ENCODE measurements at places on chromosomes 11 and 22.

DNA sequence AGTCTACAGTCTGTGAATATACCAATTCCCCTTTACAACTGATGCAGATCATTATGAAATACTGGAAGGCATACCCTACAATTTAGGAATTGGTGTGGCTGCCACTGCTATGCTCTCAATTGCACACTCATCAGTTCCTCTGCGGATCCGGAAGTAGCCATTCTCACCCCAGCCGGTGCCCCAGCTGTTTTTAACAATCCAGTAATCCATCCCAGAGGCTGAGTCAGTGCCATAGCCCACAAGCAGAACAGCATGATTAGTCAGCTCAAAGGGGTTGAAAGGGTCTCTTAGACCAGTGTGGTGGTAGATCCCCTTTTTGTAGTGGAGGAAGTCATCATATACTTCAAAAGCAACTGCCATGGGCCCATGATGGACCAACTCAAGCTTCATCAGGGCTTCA is 43.6 kb downstream of the CTSC start:
- DNase-seq, result no peak

DNA sequence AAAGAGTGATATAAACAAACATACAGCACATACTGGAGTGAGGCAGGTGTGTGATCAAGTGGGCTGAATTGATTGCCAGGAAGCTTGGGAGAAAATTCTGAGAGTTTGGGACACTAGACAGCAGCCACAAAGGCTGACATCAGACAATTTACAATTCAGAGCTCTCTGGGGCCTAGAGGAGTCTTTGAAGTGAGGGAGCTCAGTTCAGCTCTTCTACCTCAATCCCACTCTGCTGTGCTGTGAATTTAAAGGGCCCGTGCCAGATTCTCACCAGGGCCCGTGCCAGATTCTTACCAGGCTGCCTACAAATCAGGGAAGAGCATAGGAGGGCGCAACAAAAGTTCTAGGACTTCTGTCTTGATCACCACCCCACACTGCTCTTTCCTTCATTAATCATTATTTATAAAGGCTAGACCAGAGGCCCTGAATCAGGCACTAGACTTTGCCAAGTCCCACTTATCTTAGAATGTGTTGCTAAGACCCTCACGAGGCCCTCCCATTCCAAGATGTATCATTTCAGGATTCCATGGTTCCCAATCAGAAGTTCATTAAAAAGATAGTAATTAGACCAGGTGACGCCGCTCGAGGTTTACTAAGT is 112.4 kb downstream of the KIRREL3 start:
- no peak for DNase-seq

DNA sequence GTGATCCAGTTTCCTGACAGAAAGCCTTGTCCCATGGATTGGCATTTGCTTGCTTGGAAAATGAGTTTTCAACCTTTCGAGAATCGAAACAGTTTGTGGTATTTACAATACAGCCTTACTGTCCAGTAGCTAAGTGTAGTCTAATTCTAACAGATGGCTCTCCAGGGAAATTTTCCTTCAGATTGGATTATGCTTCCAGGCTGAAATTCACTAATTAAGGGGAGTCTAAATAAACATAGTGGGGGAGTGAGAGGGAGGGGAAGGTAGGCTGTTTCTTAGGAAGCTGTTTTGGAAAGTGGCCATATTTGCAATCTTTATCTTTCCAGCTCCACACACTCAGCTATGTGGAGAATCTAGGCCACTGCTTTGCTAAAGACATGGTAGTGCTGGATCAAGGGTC is 81.3 kb downstream of the SYT9 start:
- DNase-seq, result no peak

- DNase-seq, result no peak
Observed at GRCh38 chr11:92667486-92668152, 301.8 kb upstream of the MTNR1B start.

GRCh38 chr22:20829491-20830134 is 29.0 kb downstream of the PI4KA start:
- DNase-seq, result no peak

DNA sequence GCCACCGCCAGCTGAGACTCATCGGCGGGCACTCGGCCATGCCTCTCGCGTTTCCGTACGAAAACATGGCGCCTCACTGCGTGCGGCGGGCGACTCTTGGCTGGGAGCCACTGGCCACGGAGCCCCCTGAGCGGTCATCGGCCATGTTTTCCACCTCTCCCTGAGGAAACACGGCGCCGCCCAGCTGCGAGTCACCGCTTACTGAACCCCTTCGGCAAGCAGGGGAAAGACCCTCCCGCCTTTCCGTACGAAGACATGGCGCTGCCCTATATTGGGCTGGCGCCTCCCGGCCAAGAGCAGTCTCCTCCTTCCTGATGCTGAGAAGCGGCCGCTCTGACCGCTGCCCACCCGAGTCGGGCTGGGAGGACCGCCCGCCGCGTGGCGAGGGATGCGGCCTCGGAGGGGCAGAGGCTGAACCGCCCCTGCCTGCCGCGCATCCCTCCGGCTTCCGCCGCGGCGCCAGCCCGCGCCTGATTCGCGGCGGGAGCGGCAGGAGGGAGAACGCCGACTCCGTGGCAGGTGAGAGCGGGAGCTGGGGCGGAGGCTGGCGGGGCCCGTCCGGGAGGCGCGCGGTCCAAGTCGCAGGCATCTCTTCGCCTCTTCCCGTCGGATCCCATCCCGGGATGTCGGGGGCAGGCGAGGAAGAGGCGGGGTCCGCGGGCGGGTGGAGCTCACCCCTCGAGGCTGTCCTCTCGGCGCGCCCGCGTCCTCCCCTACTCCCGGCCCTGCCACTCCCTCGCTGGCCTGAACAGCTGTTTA is at the start of gene TCP11L1:
Gene TCP11L1 (plus strand): TSS at position 299 of the 759 bp plus-strand sequence. CDS start 4,202 bp downstream, outside the sequence.
- peak; percentile 72 for DNase-seq

GRCh38 chr22:20429254-20430100 is 8.1 kb downstream of the SCARF2 start:
- peak; percentile 88 for DNase-seq

DNA sequence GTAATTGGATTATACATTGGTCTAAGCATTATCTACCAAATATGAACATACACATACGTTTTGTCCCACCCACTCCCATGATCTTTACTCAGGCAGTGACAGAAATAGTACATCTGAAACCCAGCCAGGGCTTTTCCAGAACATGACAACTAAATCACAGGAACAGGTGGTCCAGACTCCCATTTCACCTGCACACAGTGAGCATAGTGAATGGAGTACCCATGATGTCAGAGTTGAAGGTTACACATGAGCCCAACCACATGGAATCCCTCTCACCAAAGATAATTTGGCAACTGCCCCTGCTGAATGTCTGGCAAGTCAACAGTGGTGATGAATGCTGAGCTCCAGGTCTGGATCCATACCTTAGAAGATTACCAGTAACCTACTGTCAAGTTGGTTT is 411.9 kb upstream of the LUZP2 start:
- DNase-seq, result no peak

- DNase-seq, result no peak
Observed at GRCh38 chr22:46198274-46198673, 47.9 kb downstream of the PPARA start.

GRCh38 chr11:125360066-125360465 is 136.0 kb downstream of the FEZ1 start:
- no peak for DNase-seq

- no peak for DNase-seq
Observed at GRCh38 chr22:41779929-41780505, 20.5 kb upstream of the CCDC134 start.

DNA sequence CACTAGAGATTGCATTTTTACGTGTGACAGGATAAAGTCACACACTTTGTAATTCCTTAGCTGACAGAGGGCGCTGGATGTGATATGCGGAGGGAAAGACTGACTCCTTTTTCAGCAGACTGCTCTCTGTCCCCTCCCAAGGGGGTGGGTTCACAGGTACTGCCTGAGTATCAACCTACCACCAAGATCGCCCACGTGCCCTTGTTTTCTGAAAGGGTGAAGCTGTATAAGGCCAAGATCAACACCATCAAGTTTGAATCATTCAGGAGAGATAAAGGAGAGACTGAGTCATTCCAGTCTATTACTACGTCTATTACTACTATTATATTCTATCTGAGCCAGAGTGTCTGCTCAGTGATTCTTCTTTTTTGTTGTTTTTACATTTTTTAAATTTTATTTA is 30.7 kb downstream of the BUD13 start:
- no peak for DNase-seq

GRCh38 chr11:78902771-78903507 is 328.3 kb upstream of the NARS2 start:
- DNase-seq, result no peak

- DNase-seq, result no peak
Observed at GRCh38 chr11:133529807-133530500, 2.3 kb downstream of the OPCML start.

DNA sequence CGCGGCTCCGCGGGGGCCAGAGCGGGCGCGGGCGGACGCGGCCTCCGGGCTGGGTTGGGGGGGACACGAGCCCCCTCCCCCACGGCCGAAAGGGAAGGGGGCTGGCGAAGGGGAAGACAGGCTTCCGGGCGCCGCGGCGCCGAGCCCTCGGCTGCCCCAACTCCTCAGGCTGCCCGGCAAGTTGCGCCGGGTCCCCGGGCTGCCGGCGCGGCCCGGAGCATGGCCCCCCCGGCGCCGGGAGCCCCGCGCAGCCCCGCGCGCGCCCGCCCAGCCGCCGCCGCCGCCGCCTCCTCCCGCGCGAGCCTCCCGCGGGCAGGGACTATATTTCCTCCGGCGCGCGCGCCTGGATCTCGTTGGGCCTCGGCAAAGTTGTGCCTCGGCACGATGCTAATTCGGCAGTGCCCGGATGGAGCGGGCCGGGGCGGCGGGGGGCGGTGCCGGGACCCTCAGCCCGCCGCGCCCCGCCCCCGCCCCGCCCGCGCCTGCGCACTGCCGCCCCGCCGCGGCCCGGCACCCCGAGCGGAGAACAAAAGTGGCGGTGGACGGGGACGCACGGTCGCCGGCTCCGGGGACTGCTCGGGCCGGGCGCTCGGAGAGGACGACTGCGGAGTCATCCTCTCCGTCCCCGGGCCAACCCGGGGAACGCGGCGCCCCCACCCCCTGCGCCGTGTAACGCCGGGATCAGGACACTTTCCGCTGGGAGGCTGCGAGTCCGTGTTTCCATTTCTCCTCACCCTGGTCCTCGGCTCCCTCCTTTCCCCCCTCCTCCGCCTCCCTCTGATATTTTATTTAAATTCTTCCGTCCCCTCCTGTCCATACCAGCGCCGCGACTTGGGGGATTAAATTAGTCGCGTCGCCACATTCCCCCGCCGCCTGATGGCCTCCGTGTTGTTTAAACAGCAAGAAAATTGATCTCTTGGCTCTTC is at the start of gene PHF21B:
Gene PHF21B (minus strand): TSS at position 400 of the 926 bp plus-strand sequence. CDS start 456 bp downstream, outside the sequence.
- no peak for DNase-seq

- peak; percentile 96 for DNase-seq
Observed at GRCh38 chr11:64152841-64153691, 12.8 kb downstream of the MACROD1 start.

DNA sequence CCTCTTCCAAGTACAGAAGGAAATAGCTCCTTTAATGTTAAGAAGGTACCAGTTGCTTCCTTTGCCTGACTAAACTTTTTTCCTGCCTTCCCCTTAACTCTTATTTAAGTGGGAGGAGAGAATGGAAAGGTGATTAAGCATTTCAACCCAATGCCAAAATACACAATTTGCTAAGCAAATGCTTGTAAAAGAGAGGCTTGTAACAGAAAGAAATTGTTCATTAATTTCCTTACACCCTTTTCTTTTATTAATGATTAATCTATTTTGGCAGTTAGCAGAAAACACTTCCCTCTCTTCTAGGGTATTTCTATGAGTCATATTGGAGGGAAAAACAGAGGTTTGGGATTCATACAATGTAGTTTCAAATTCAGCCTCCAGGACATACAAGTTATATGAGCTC is 427.6 kb upstream of the FAT3 start:
- DNase-seq, result no peak

- no peak for DNase-seq
Observed at GRCh38 chr22:49236541-49237075, 591.1 kb downstream of the BRD1 start.

DNA sequence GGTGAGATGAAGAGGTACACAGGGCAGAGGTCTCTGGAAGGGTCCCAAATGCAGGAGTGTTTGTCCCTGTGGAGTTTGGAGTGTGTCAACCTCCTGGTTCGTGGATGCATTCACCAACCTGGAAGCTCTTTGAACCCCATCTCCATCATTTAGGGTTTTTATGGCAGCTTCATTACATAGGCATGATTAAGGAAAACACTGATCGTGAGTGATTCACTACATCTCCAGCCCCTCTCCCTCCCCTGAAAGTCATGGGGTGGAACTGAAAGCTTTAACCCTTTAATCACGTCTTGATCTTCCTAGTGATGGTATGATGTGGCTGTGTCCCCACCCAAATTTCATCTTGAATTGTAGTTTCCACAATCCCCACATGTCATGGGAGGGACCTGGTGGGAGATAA is 19.8 kb upstream of the INCENP start:
- no peak for DNase-seq

- no peak for DNase-seq
Observed at GRCh38 chr11:134724106-134724778, 312.2 kb upstream of the B3GAT1 start.

- DNase-seq, result no peak
Observed at GRCh38 chr11:134459246-134460061, 47.4 kb upstream of the B3GAT1 start.

GRCh38 chr11:102457056-102457677 is 4.6 kb upstream of the TMEM123 start:
- no peak for DNase-seq

DNA sequence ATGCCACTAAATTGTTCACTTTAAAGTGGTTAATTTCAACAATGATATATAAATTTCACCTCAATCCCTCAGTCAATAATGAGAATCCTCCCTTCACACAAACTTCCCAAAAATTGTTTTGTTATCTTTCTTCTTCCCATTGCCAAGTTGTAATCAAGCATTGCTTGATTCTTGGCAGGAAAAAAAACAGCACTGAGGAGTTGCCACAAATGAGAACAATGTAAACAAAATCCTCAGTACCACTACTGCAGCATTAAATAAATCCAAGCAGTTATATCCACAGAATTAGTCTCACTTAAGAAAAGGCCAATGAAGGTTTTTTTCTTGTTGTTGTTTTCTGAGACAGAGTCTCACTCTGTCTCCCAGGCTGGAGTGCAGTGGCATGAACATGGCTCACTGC is 38.2 kb downstream of the FAM168A start:
- no peak for DNase-seq

DNA sequence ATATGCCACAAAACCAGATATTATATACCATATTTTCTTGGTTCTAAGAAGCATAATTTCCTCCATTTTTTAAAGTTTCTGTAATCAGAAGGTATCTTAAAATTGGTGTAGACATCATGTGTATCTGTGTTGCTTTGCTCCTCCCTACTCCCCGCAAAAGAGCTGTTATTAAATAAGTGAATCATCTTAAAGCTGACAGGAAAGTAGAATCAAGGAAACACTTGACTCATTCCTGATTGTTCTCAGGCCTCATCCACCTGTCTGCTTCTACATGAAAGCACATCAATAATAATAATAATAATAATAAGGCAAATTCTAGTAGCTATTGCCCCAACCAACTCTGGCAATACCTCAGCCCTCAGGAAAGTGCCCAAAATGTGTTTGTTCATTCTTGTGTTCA is 26.2 kb upstream of the GUCY1A2 start:
- no peak for DNase-seq

- DNase-seq, result no peak
Observed at GRCh38 chr11:131696690-131697089, 326.3 kb downstream of the NTM start.
